NCI-H146 (cell line): ENCODE measurements at places on chromosomes 11 and 22.

GRCh38 chr22:30565341-30565740, 9.1 kb downstream of the GAL3ST1 start:
- DNase-seq, result no peak

DNA sequence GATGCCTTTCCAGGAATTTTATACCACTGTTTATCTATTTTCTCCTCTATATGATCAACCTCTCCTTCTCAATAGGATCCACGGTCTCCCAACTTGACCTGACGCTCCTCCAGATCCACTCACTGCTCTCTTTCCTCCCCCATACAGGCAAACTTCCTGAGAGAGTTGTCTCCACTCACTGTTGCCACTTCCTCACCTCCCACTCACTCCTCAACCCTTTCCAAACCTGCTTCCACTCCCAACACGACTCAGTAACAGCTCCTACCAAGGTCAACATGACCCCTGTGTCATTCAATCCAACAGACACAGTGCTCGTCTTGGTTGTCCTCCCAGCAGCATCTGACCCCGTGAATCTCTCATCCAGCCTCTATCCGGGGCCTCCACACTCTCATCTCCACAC, 3.1 kb downstream of the APBB1 start:
- DNase-seq, result no peak

- DNase-seq, result no peak
Observed at GRCh38 chr11:118927554-118928100, 1.9 kb upstream of the BCL9L start.

GRCh38 chr11:126355926-126356897, 726 bp downstream of the ST3GAL4 start:
- peak; percentile 47 for DNase-seq

DNA sequence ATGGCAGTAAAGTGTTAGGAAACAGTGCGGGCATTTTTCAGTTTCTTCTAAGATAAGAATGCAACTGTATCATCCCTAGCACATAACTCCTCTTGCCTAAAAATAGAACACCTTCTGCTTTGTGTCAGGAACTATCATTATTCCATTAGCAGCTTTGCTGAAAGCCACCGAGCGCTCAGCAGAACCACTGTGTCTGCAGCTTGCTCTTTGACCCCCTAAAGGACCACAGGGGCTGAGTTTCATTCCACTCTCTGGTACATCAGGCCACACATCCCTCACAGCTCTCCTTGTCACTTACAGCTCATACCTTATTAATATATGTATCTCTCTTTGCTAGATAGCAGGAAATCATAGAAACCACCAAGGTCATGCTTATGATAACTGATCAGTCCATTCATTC, 360.2 kb downstream of the KCNA4 start:
- DNase-seq, result no peak

DNA sequence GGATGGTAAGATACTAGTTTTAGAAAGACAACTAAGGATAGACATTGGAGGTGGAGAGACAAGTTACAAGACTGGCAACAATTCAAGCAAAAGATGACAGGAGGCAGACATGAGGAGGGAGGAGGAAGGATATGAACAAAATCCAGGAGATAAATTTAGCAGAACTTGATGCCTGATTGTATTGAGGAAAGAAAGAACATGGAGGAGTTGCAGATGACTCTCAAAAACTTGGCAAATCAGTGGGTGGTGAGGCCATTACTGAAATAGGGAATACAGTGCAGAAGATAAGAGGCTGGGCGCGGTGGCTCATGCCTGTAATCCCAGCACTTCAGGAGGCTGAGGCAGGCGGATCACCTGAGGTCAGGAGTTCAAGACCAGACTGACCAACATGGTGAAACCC, 2.7 kb upstream of the UPB1 start:
- DNase-seq, result no peak

DNA sequence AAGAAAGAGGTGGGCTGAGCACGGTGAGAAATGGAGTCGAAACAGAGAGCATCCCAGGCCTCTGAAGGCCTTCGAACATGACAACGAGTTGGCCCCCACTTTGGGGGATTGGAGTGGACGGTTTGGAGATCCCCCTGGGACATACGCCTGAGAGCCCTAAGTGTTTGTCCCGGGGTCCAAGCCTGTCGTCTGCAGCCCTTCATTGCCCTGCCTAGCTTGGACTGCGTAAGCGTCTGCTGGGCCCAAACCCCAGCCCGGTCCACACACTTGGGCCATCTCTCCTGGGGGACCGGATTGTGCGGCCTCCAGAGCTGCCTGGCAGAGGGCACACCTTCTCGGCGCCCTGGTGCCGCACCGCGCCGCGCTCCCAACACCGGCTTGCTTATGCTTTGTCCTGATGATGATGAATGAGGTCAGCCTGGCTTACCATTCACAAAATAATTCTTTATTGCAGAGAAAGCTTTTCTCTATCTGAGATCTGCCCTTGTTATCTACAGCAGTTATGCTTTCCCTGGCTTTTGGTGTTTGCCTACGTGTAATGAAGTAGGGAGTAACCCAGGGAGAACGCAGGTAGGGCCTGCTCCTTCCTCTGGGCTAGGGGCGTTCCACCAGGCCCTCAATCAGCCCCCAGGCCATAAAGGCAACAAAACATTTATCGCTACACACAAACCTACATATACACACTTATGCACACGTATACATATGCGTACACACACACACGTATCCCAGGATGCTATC, 85.9 kb upstream of the PPARA start:
- no peak for DNase-seq

DNA sequence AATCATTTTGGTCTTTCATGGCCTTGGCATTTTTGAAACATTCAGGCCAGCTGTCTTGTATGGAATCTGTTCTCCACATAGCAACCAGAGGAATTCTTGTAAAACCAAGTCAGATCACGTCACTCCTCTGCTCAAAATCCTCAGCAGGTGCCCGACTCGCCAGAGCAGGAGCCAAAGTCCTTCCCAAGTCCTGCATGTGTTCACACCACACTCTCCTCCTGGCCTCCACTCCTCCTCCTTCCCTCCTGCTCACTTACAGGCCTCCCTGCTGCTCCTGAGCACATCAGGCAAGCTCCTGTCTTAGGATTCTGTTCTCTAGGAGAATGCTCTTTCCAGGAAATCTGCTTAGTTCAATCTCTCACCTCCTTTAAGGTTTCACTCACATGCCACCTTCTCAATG, 6.9 kb upstream of the PSMC3 start:
- DNase-seq, result no peak

- no peak for DNase-seq
Observed at GRCh38 chr11:112834277-112834755, 126.9 kb upstream of the NCAM1 start.

DNA sequence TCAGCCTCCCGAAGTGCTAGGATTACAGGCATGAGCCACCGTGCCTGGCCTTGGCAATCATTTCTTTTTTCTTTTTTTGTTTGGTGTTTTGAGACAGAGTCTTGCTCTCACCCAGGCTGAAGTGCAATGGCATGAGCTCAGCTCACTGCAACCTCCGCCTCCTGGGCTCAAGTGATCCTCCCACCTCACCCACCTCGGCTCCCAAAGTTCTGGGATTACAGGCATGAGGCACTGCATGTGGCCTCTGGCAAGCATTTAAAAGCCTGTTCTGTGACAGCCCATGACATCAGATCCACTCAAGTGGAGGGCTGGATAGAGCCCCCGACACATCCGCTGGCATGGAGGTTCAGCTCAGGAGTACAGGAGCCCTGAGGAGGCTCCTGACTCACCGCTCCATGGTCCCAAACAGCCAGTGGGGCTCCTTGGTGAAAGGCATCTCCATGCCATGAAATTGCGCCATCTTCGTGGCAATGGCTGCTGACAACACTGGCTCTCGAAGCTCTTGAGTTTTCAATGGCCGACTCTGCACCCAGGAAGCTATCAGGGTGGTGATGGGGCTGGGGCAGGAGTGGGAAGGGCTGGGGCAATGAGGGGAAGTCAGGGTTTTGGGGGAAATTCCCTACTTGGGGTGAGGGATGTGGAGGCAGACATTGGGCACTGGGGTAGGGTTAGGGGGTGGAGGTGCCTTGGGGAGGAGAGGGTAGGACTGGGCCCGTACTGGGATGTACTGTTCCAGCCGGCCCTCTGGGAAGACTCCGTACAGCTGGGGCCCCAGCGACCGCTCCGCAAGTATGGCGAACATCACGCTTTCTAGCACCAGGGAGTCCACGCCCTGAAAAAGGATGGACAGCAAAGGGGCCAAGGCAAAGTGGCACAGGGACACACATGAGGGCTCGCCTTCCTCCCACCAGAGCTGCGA, 1.4 kb downstream of the CHKB start:
- no peak for DNase-seq

GRCh38 chr22:45612451-45612901, 59.2 kb upstream of the ATXN10 start:
- no peak for DNase-seq

- no peak for DNase-seq
Observed at GRCh38 chr11:77687088-77687487, 49.5 kb upstream of the CLNS1A start.

GRCh38 chr22:23892706-23893105, 1.5 kb upstream of the MIF start:
- DNase-seq, result no peak

- peak; percentile 19 for DNase-seq
Observed at GRCh38 chr11:120523196-120523595, 11.6 kb downstream of the GRIK4 start.

DNA sequence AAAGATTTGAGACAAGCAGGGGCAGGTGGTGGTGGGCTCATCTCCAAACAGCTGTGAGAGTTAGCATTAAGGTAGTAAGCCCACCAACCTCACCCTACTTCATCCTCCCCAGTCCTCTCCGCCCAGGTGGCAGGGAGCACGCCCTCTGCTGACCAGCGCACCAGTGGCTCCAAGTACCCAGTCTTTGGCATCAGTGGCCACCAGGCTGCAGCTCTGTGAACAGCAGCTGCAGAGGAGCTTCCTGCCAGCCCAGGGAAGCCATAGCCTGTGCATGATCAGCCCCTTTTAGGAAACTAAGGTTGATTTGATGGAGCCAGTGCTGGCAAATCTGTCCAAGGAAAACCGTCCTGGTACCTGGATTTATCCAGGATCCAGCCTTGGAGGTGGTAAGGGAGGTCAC, 21.7 kb downstream of the CAVIN3 start:
- peak; percentile 75 for DNase-seq

- no peak for DNase-seq
Observed at GRCh38 chr22:49111085-49111484, 716.6 kb downstream of the BRD1 start.

DNA sequence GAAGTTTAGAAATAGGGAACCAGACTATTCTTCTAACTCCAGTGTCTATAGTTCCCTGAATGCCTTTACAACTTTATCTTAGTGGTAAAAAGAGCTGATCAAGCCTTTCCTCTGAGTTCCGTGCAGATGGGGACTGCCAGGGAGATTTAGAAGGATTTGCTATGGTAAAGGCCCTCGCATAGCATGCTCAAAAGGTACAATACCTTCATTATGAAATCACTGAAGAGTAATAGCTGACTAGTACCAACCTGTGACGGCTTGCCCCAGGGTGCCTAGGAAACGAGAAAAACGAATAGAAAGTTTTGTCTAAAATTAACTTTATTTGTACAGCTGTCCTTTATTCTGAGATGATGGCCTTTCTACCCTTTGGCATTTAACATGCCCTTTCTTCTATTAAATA, 150.1 kb upstream of the ARHGAP42 start:
- DNase-seq, result no peak

- DNase-seq, result no peak
Observed at GRCh38 chr11:15213471-15214231, 98.9 kb downstream of the INSC start.

- DNase-seq, result no peak
Observed at GRCh38 chr11:15169815-15170551, 55.3 kb downstream of the INSC start.

- DNase-seq, result no peak
Observed at GRCh38 chr11:60305906-60306619, 21.0 kb upstream of the MS4A6E start.

- DNase-seq, result no peak
Observed at GRCh38 chr11:47895035-47895434, 46.9 kb upstream of the NUP160 start.

DNA sequence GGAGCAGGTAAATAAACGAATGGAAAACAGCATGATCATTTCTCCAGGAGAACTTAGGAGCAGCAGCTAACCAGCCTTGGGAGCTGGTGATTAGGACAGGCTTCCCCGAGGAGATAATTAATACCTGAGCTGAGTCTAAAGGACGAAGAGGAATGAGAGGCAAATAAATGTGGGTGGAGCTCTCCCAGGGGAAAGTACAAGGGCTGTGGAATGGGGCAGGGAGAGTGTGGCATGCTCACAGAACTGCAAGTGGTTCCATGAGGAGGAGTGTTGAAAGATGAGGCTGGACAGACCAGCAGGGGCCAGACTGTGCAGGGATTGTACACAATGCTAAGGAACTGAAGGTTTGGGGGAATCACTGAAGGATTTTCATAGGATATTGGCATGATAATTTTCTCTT, 14.2 kb upstream of the TLCD5 start:
- DNase-seq, result no peak

DNA sequence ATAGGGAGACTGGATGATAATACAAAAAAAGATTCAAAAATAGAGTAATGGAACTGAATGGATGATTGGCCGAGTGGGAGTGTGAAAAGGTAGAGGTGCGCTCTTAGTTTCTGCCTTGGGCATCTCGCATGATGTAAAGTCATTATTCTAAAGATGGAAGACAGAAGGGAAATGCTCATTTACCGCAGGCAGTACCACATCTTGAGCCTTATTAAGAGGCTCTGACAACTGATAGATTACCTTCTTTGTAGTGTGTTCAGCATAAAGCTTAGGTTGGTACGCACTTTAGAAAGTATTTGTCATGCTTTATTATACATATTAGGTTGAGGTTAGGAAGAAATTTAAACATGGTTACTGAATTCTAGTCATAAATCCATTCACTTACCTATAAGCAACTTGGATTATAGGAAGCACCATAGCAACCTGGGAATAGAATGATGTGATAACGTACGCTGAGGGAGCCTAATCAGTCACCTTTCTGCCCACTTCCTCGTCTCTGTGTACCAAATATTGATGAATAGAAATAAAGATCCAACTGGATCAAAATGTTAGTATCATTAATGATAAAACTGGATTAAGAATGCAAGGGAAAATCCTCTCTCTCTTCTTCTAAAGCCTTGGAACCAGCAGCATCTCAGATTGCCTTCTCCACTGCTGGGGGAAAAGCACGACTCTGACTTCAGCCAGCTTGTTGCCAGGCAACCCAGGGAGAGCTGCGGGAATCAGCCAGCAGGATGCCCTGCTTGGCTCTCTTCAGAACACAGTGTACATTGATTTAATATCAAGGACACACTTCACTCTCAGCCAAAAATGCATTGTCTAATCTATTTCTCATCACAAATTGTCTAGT, 29.0 kb upstream of the VWA5A start:
- DNase-seq, result no peak

- DNase-seq, result no peak
Observed at GRCh38 chr22:37020192-37020479, 594 bp downstream of the MPST start.
